Right atrium auricular region (tissue), 2 donors: ENCODE measurements at places on chromosomes 11 and 22.

- DNase-seq = no peak
These were observed 18.3 kb downstream of the MS4A6A start for GRCh38 chr11:60164550-60165075.

DNA sequence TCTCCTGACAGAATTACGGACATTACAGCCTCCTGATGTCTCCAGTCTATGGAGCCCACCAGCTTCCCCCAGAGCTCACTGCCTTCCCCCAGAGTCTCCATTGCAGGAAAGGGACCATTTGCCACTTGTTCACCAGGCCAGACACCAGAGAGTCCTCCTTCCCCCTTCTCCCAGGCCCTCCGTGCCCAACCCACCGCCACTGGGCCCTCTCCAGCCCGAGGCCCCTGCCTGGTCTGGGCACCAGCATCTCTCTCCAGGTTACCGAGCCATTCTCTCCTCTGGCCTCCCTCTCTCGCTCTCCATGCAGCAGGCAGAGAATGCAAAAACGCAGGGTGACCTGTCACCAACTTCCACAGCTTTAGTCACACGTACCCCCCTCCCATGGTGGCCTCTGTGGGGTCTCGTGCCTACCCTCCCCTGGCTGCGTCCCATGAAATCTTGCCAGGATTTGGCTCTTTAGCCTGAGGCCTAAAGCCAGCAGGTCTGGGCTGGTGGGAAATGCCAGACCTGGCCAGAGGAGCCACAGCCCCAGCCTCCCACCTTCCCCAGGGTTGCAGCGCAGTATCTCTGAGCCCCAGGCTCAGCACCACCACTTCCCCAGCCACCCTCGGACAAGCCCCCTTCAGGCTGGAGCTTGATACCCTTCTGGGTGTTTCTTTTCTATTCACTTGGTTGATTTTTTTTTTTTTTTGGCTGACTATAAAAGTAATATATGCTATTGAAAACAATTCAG is 6.8 kb upstream of the SERPINH1 start:
- DNase-seq = no peak

DNA sequence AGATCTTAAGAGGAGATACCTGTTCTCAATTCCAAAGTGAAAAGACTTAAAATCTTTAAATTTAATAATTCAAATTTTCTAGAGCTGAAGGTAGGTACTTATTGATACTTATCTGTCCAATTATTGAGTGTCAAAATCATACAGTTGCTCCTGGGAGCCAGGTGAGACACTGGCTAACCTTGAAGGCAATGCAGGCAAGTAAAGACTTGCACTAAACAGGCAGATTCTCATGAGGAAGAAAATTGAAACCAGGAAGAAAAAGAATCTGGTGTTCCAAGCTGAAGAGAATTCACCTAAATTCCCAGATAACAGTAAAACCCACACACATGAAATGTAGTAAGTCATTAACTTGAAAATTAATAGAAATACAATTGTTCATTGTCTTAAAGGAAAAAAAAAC is 30.3 kb downstream of the VSIG10L2 start:
- DNase-seq = no peak

- no peak for DNase-seq
These were observed 81.8 kb downstream of the SFI1 start for GRCh38 chr22:31578171-31578570.
